T follicular helper cell (primary cell): ENCODE measurements at places on chromosomes 1 and 21.

GRCh38 chr1:202150602-202151001 lies 6.1 kb upstream of the ARL8A start:
- no peak for DNase-seq

GRCh38 chr1:18077657-18078215 lies 29.9 kb upstream of the IGSF21 start:
- no peak for DNase-seq

- DNase-seq: no peak
Measured at GRCh38 chr1:25566730-25567341, 23.4 kb downstream of the LDLRAP1 start.

GRCh38 chr1:42740851-42741580 lies 980 bp upstream of the CLDN19 start:
- no peak for DNase-seq

GRCh38 chr1:236451796-236452373 lies 57.8 kb downstream of the EDARADD start:
- peak; percentile 15 for DNase-seq

GRCh38 chr1:40848530-40849189 lies 13.5 kb downstream of the CITED4 start:
- no peak for DNase-seq

DNA sequence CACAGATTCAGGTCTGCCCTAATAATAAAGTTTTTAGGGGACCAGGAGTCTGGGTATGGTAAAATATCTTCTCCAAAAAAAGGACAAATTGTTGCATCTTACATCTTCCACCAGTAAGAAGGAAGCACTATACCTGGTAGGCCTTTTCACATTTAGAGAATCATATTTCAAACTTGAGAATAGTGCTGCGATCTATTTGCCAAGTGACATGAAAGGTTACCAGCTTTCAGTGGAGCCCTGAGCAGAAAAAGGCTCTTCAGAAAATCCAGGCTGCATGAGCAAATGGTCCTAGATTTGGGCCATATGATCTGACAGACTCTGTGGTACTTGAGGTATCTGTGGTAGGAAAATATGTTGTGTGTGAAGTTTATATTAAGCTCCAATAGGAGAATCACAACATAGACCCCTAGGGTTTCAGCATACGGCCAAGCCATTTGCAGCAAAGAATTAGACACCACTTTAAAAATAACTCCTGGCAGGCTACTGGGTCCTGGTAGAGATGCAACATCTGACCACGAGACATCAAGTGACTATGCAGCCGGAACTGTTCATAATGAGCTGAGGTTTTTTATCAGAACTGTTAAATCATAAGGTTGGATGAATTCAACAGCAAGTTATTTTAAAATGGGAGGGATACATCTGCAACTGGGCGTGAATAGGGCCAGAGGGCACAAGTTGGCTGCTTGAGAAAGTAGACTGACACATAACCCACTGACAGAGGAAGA lies 38.6 kb upstream of the CCDC190 start:
- DNase-seq: no peak

GRCh38 chr1:202848191-202848542 lies 37.4 kb downstream of the PCAT6 start:
- no peak for DNase-seq

GRCh38 chr1:57281324-57281723 lies 142.5 kb downstream of the DAB1 start:
- DNase-seq: no peak

DNA sequence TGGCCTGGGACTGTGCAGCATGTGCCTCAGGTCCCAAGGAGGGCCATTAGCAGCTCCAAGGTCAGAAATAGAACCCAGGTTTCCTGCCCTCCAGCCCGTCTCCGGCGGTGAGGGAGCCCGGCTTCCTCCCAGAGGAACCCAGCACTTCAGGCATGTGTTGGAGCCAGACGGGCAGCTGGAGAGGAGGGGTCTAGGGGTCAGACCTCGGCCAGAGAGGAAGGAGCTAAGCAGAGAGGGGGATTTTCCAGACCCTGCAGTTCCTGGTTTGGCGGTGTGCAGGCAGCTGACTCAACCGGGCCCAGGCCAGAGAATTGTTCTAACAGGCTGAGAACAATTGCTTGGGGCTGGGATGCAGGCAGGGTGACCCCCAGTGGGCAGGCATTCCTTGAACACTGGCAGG lies 37.1 kb downstream of the HSPG2 start:
- DNase-seq: no peak

DNA sequence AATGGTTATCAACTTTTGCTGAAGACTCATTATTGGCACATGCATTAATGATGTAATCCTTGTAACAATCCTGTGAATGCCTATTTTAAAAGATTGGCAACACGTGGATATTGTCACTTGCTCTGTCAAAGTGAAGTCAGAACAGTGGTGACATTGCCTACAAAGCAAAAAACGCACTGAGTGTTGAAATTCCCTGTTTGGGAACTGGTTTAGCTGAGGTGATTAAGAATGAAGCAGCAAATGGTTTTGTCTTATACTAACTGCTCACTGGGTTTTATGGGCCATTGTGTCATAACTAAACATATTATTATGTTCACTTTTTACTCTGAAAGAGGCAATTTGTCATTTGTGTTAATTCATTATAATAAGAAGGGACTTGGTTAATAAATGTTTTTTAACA lies 11.3 kb downstream of the OR14A16 start:
- DNase-seq: no peak

- no peak for DNase-seq
Measured at GRCh38 chr1:93443454-93443853, 4.5 kb upstream of the FNBP1L start.

DNA sequence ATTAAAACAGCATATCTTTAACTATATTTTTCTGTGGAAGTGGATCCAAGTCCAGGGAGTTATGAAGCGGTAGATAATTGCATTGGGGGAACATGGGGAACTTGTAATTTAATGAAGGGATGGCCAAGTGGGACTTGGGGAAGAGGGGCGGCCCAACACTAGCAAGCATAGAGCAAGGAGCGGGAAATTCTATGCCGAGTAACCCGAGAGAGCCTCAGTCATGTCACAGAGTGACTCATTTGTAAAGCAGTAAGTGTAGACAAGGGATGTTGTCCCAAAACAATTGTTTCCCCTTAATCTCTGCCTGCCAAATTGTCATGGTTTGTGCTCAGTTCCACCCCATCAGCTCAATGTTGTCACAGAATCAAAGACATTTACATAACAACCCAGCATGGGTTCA lies 620.1 kb downstream of the AJAP1 start:
- no peak for DNase-seq

DNA sequence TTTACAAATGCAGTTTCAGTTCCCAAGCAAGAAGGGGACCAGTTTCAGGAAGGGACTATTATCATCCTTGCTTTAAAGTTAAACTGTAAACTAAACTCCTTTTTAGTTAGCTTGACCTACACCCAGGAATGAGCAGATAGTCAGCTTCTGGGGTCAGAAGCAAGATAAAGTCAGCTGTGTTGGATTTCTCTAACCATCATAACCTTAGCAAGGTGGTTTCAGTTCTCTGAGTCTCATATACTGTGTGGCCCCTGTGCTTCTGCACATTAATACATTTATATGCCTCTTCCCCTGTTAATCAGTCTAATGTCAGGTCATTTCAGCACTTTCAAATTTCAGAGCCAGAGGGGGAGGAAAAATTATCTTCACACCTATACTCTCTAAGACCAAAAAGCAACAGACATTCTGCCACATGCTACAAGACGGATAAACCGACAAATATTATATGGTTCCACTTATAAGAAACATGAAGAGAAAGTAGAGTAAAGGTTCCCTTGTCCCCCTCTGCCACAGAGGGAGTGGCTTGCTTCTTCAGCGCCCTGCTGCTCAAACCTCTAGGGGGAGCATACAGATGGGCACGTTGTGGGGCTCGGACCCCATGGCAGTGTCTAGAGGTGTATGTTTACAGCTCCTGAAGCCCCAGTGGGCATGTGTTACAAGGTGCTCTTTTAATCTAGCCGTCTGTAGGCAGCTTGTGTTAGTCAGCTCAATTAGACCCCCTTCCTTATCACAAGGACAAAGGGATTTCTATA lies 89.1 kb downstream of the SMYD3 start:
- no peak for DNase-seq

- no peak for DNase-seq
Measured at GRCh38 chr1:83626603-83627002, 372.3 kb downstream of the TTLL7 start.

DNA sequence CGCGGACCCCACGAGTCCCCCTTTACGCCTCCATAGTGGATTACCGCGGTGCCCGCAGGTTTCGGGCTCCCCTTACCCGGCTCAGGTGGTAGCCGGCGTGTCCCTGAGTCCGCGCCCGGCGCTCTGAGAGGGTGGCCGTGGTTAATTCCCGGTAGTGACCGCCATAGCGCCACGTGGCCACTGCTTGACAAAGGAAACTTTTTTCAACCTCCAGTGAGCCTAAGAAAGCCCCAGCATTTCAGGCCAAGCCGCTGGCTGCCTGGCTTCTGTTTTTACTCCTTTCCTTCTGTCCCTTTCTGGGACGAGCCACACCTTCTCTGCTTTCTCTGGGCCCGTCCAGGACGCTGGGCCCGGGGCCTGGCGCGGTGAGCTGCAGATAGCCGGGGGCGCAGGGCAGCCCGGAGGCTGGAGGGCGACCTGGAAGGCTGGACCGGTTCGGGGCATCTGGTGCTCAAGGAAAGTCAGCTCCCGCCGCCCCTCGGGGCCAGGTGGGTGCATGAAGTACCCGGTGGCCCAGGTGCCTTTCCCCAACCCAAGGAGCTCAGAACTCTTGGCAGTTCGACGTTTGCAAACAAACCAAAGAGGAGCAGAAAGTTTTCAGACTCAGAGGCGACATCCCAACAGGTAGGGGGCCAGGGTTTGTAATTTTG lies 540 bp upstream of the C1orf198 start:
- DNase-seq: no peak

GRCh38 chr21:31012133-31013089 lies 25.9 kb downstream of the KRTAP19-8 start:
- no peak for DNase-seq
